ENCODE measurements at places on chromosomes 16 and 17. TPM values are rescaled to one million over a fixed set of nuclear protein-coding genes. Genes with fewer than 3 reads are reported as not detected.

METTL23 gene
- total RNA-seq = 20.0 TPM

TBC1D3E gene
- not detected for total RNA-seq

- DNase-seq = no peak
Observed at GRCh38 chr17:74125156-74125555, 78.3 kb upstream of the RPL38 start.

DNA sequence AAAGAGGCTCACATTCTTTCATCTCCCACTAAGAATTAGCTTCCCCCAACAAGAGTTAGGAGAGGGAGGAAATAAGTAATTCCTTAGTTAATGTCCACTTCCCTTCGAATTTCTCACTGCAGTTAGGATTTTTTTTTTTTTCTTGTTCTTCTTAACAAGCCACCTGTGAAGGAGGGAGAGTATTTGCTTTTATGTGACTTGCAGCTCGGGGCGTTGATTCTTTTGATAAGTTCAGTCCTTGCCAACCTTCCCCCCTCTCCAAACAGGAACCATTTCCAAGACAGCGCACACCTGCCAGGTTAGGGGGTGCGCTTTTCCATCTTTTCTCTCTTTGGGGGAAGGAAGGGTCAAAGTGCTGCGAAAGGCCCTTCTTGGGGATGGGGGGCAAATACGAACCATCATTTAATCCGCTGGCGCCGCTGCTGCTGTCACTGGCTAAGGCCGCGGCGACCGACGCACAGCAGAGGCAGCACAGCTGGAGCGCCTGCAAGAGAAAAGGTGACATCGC, 758 bp downstream of the ADAMTS18 start:
- no peak for DNase-seq

GRCh38 chr17:62653826-62654761, 26.6 kb downstream of the MRC2 start:
- peak; percentile 14 for DNase-seq

- DNase-seq = no peak
Observed at GRCh38 chr17:74326506-74326905, 480 bp downstream of the KIF19 start.

- DNase-seq = no peak
Observed at GRCh38 chr16:50473356-50473945, 74.7 kb upstream of the NKD1 start.

All from lung microvascular endothelial cell (primary cell).